Endothelial cell of umbilical vein (primary cell): ENCODE measurements at places on chromosomes 7 and 10. TPM values are rescaled to one million over a fixed set of nuclear protein-coding genes. Genes with fewer than 3 reads are reported as not detected.

DNA sequence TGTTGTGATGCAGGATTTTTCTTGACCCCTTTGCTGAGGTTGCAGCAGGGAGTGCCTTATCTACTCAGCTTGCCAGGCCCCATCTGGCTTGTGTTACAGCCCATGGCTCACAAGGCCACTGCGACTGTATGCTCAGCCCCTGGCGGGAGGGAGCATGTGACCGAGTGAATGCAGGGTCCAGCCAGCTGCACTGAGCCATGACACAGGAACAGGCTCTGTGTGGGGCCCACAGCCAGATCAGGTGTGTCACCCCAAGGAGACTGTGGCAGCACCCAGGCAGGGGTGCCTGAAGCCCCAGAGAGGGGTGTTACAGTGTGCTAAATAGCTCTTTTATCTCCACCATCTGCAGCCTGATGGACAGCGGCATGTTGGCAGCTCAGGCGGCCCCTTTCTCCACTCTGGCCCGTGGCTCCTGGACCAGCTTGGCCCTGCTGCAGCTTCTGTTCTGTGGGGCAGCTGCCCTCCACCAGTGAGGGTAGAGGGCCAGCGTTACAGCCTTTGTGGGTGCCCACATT lies 2.6 kb upstream of the PCBD1 start:
- no peaks in the 10 kb centered on the region for H3K36me3 ChIP-seq
- H3K27me3 ChIP-seq, result no peaks in the 10 kb centered on the region

GRCh38 chr10:31395695-31396094 lies 76.7 kb downstream of the ZEB1 start:
- no peaks in the 10 kb centered on the region for H3K4me1 ChIP-seq
- H3K4me3 ChIP-seq, result no peak overlapping the region
- H3K36me3 ChIP-seq, result no peaks in the 10 kb centered on the region
- H3K27me3 ChIP-seq, result no peaks in the 10 kb centered on the region
- DNase-seq, result no peak

- H3K36me3 ChIP-seq, result no peaks in the 10 kb centered on the region
- H3K4me1 ChIP-seq, result peaks cover 11% of the 10 kb centered on the region
- H3K4me3 ChIP-seq, result no peak overlapping the region
These were observed 235.4 kb downstream of the KIAA1217 start for GRCh38 chr10:24444337-24444736.

- no peak for DNase-seq
- H3K4me3 ChIP-seq, result no peak overlapping the region
- peaks cover 6% of the 10 kb centered on the region for H3K27me3 ChIP-seq
- H3K36me3 ChIP-seq, result no peaks in the 10 kb centered on the region
These were observed 18.7 kb upstream of the ITGA8 start for GRCh38 chr10:15738270-15738925.

- no peaks in the 10 kb centered on the region for H3K4me1 ChIP-seq
- DNase-seq, result no peak
- no peaks in the 10 kb centered on the region for H3K36me3 ChIP-seq
- peaks cover 5% of the 10 kb centered on the region for H3K27me3 ChIP-seq
- no peak overlapping the region for H3K27ac ChIP-seq
These were observed 89.2 kb downstream of the RBM20 start for GRCh38 chr10:110733218-110733952.

- no peak for DNase-seq
- no peak overlapping the region for H3K27ac ChIP-seq
- H3K36me3 ChIP-seq, result no peaks in the 10 kb centered on the region
- peaks cover 32% of the 10 kb centered on the region for H3K4me1 ChIP-seq
These were observed 4.3 kb downstream of the SHH start for GRCh38 chr7:155807789-155808548.

DNA sequence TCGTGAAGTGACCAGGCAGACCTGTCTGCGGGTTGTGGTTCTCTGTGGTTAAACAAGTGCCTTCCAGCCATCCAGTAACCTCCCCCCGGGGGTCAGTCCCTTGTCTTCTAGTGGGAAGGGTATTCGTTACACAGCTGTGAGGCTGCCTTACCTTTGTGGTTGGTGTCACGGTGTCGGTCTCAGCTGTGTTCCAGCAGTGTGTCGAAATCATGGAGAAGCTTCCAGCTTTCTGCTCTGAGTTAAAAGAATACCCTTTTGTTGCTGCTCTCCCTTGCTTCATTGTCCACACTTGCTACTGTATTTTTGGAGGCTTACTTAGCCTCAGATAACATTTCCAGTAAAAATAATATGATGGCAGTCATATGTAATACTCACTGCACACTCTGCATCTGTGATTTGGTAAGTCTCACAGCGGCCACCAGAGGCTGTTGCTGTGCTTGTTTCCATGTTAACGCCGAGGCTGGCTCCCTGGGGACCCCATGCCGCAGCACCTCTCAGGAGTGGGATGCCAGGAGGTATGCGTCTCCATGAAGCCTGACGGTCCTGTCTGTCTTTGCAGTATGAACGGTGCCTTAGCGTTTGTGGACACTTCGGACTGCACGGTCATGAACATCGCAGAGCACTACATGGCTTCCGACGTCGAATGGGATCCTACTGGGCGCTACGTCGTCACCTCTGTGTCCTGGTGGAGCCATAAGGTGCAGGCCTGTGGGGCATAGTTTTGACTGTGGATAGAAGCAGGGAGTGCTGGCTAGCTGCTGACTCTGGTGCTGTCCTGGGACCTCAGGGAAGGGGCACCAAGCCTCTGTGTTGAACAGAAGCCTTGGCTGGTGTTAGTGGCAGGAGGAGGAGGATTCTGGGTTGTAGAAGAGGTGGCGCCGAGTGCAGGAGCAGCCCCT lies 20.5 kb downstream of the EIF3B start:
- H3K4me3 ChIP-seq, result no peak overlapping the region
- DNase-seq, result no peak
- H3K27me3 ChIP-seq, result no peaks in the 10 kb centered on the region
- peaks cover 73% of the 10 kb centered on the region for H3K36me3 ChIP-seq

DNA sequence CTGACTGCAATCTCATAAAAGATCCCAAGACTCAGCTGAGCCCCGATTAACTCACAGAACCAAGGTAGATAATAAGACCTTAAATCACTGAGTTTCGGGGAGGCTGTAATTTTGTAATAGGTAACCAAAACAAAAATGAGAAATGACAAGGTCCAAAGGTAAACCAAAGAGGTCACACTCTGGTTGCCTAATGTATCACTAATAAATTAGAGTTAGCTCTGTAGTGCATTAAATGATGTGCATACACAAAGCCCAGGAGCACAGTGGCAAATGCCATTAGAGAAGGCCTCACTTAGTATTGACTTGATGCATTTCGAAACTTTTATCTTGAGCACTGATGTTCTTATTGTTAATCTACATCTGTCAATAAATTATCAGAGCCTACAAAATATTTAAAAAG lies 237.7 kb upstream of the CCDC6 start:
- no peak for DNase-seq
- H3K4me1 ChIP-seq, result peaks cover 12% of the 10 kb centered on the region
- no peaks in the 10 kb centered on the region for H3K27me3 ChIP-seq
- H3K27ac ChIP-seq, result no peak overlapping the region
- H3K36me3 ChIP-seq, result no peaks in the 10 kb centered on the region
- H3K4me3 ChIP-seq, result no peak overlapping the region

DNA sequence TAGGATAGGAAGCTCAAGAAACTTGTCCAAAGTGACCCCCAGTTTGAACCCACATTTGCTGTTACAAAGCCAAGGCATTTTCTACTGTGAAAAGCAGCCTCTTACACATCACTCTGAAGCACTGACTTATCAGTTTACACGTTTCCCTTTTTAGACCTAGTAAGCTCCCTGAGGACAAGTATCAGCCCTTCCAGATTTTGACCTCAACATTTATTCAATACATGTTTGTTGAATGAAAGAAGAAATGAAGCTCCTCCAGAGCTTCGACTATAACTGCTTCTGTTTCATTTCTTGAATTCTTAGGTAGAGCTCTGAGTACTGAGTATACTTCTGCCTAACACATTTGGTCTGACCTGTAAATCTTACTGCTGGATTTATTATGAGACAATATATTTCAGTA lies 2.7 kb downstream of the WASL start:
- H3K4me3 ChIP-seq, result no peak overlapping the region
- H3K4me1 ChIP-seq, result peaks cover 31% of the 10 kb centered on the region
- H3K27me3 ChIP-seq, result no peaks in the 10 kb centered on the region
- no peaks in the 10 kb centered on the region for H3K36me3 ChIP-seq
- no peak for DNase-seq

- DNase-seq, result no peak
- no peak overlapping the region for H3K27ac ChIP-seq
- no peaks in the 10 kb centered on the region for H3K27me3 ChIP-seq
- H3K4me3 ChIP-seq, result no peak overlapping the region
These were observed 50.1 kb downstream of the MCU start for GRCh38 chr10:72742092-72742491.

DNA sequence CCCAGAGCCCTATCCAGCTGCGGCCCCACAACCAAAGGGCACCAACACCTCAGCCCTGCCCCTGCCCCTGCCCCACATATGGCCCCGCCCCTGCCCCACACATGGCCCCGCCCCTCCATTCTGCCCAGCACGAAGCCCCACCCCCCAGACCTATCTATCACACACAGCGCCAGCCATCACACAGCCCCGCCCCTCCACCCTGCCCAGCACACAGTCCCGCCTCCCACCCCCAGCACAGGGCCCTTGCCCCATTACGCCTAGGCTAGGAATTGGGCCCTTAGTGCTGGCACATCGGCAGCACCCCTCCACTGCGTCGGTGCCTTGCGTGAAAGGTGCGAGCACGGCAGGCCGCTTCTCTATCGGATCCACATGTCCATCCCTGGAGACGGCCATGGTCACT lies 126.8 kb downstream of the MAD1L1 start:
- no peak for DNase-seq
- no peaks in the 10 kb centered on the region for H3K27me3 ChIP-seq
- H3K27ac ChIP-seq, result no peak overlapping the region
- no peak overlapping the region for H3K4me3 ChIP-seq
- H3K4me1 ChIP-seq, result peaks cover 25% of the 10 kb centered on the region
- no peaks in the 10 kb centered on the region for H3K36me3 ChIP-seq

- no peaks in the 10 kb centered on the region for H3K4me1 ChIP-seq
- H3K36me3 ChIP-seq, result no peaks in the 10 kb centered on the region
- H3K27ac ChIP-seq, result no peak overlapping the region
- DNase-seq, result peak; percentile 29
- no peaks in the 10 kb centered on the region for H3K27me3 ChIP-seq
These were observed 78.9 kb downstream of the CHRM2 start for GRCh38 chr7:136947347-136947746.

DNA sequence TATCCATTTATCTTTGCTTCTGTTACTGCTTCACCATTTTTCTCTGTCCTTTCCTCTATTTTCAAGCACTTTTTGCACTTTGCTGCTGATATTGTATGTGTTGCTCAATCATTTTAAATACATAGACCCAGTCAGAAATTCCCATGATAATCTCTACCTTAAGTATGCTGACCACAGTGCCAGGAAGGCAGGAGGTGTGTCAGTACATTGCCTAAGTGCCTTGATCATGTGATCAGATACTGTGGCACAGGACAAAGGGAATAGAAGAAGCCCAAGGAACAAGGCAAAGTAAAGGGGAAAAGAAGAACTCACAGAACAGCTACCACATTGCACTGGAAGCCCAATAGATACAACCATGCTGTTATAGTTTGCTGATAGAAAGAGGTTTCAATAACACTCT lies 53.7 kb upstream of the CD36 start:
- no peak overlapping the region for H3K4me3 ChIP-seq
- H3K27me3 ChIP-seq, result no peaks in the 10 kb centered on the region
- no peak for DNase-seq
- no peak overlapping the region for H3K27ac ChIP-seq

- no peaks in the 10 kb centered on the region for H3K27me3 ChIP-seq
- H3K27ac ChIP-seq, result no peak overlapping the region
- no peaks in the 10 kb centered on the region for H3K36me3 ChIP-seq
- H3K4me1 ChIP-seq, result peaks cover 11% of the 10 kb centered on the region
These were observed 161.4 kb downstream of the ARID5B start for GRCh38 chr10:62062752-62063512.

Gene EMX2
- total RNA-seq, result not detected in 2 replicates

Gene CEP55
- 58.9 and 63.0 TPM in 2 replicates for total RNA-seq

Gene SEMA3E
- total RNA-seq, result not detected in 2 replicates

Gene NACAD
- total RNA-seq, result 4.3 and 6.6 TPM in 2 replicates

Gene CCDC172
- total RNA-seq, result not detected in 2 replicates

Gene CPEB3
- 2.2 and 2.3 TPM in 2 replicates for total RNA-seq

Gene AGBL3
- total RNA-seq, result 3.2 and 3.4 TPM in 2 replicates

Gene MRC1
- total RNA-seq, result 0.12 and 0.13 TPM in 2 replicates

Gene ZNF239
- 0.44 and 0.51 TPM in 2 replicates for total RNA-seq

Gene PSD
- total RNA-seq, result 0.18 and 0.40 TPM in 2 replicates

Gene UTF1
- not detected in 2 replicates for total RNA-seq
